GM04503 (cell line): ENCODE measurements at places on chromosomes 4 and X.

DNA sequence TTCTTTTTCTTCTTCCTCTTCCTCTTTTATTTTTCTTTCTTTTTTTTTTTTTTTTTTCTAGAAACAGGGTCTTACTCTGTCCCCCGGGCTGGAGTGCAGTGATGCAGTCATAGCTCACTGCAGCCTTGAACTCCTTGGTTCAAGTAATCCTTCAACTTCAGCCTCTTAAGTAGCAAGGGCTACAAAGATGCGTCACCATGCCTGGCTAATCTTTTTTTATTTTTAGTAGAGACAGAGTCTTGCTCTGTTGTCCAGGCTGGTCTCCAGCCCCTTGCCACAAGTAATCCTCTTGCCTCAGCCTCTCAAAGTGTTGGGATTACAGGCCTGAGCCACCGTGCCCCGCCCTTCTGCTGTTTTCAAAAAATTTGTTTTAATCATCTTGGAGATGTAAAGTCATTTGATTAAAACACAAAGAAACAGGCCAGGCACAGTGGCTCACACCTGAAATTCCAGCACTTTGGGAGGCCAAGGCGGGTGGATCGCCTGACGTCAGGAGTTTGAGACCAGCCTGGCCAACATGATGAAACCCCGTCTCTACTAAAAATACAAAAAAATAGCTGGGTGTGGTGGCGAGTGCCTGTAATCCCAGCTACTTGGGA is 28.1 kb downstream of the SYNPO2 start:
- DNase-seq, result no peak

DNA sequence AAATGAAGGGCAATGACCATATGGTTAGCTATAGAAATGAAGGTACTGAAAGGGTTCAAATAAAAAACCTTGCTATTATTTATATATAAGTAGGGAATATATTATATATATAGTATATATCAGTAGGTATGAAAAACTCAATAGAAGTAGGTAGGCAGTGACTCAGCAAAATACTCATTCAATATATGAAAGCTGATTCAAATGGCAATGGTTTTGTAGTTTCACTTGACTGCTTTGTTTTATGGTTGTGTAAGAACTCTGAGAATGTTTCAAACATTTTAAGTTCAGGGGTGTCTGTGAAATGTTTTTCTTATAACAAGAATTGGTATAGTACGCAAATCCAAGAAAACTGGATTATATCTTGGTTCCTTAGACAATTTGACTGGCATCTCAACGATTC is 4.1 kb downstream of the ZNF280C start:
- DNase-seq, result no peak

- DNase-seq, result peak; percentile 23
Observed at GRCh38 chr4:112604589-112604988, 32.1 kb downstream of the ZGRF1 start.

DNA sequence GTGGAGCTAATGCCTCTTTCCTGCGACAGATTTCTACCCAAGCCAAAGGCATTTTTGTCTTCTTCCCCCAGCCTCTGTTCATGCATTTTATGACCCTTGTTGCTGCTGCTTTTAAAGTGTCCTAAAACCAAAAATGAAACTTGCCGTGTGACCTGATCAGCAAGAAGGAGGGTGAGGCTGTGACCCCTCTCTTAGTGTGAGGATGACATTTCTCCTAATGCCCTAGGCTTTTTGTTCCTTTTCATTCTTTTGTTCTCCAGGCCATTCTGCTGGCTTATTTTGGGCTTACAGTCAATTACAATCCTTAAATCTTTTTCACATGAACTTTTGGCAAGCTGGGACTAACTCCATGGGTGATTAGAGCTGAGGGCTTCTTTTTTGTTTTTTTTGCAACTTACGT is 34.4 kb downstream of the PTTG2 start:
- no peak for DNase-seq

GRCh38 chrX:129599996-129600395 is 54.8 kb downstream of the APLN start:
- DNase-seq, result no peak

- no peak for DNase-seq
Observed at GRCh38 chrX:27882695-27883094, 74.9 kb downstream of the MAGEB10 start.

- DNase-seq, result no peak
Observed at GRCh38 chr4:39464886-39465501, 6.1 kb downstream of the LIAS start.

DNA sequence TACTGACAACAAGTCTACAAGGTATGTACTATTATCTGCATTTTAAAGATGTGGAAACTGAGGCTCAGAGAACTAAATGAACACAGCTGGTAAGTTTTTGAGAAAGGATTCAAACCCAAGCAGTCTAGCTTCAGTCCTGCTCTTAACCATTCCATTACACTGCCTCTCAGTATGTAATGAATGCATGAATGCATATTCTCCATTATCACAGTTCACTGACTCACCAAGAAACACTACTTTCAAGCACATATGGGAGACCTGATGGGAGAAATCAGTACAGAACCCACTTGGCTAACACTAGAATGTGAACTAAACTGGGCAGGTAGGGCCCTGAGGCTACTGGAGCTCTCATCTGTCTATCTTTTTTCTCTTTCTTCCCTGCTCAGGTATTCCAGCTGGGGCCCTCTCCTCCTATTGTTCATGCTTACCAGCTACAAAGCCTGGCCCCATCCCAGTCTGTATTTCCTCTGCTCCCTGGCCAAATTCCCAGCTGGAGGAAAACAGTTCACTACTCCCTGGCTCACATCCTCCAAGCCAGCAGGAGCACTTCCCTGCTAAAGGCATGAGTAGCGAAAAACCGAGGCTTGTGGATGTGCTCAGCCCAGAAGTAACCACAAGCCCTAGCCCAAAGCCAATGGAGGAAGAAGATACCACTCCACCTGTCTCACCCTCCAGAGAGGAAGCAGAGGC is 178.2 kb upstream of the ARHGEF9 start:
- no peak for DNase-seq
